ENCODE measurements at places on chromosomes 7 and 10.

DNA sequence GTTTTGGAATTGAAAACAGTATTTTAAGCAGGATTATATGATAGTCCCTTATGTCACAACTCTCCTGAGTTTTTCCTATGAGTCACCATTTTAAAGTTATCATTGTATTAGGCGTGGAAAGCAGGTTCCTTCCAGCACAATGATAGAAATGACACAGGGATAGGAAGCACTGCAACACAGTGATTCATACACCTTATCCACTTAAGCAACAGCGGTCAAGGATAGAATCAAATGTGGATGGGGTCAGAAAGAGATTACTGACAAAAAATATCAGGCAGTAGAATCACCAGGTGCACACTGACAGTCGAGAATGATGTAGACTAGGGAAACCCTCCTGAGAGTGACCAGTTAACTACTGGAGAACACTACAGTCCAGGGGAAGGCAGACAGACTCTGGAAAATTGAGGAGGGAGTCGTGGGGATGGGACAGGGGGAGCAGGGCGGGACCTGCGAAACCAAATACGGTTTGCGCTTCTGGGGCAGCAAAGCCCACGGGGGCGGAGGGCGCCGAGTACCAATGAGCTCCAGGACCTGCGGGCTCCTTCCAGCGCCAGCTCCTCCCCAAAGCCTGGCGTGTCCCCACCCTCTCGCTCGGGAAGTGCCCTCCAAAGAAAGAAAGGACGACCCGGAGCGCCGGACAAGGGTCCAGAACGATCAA lies 479 bp downstream of the PNPLA8 start:
- DNase-seq: peak; percentile 88

GRCh38 chr7:47588704-47589225 lies 6.9 kb upstream of the TNS3 start:
- no peak for DNase-seq

DNA sequence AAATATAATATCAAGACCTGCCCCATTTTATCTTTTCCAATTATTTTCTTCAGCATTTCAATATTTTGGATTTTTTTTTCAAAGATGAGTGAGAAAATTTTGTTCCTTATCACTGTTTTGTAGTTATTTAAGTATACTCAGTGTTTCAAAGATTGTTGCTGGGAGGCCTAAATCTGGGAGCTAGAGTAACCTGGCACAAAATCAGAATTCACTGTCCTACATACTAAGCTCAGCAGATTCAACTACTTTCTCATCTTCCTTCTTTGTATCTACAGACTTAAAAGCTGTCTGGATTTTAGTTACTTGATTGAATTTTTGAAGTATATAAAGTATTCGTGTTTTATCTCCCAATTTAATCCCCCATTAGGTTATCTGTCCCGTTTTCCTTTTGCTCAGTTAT lies 85.9 kb downstream of the TAX1BP1 start:
- DNase-seq: no peak

- no peak for DNase-seq
Observed at GRCh38 chr7:129914536-129915272, 38.1 kb downstream of the UBE2H start.

DNA sequence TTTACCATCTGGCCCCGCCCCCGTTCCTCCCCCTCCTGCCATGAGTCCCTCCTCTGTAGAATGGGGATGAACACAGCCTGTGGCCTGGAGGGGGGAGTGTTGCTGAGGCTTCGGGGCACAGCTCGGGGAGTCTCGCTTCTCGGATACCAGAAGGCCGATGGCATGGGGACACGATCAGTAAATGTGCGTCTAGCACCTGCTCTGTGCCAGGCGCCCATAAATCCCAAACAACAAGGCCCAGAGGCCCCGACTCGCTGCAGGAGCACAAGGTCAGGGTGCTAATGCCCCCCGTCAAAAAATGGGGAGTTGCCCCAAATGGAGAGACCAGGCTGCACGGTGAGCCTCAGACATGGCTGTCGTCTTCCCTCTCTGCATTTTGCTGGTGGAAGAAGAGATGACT lies 40.7 kb downstream of the JAKMIP3 start:
- no peak for DNase-seq

DNA sequence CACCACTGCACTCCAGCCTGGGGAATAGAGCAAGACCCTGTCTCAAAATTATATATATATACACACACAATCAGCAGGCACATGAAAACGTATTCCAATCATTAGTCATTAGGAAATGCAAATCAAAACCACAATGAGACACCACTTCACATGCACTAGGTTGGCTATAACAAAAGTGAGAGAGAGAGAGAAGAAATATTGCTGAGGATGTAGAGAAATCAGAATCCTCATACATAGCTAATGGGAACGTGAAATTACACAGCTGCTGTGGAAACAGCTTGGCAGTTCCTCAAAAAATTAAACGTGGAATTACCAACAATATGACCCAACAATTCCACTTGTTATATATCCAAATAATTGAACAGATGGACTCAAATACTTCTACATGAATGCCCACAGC lies 43.3 kb upstream of the CNNM1 start:
- DNase-seq: no peak

Measured in NCI-H2107 (cell line).